AG08396 (cell line): ENCODE measurements at places on chromosomes 6 and 20.
A peak's percentile ranks its signal among the peaks of the same experiment; 100 is the strongest.

DNA sequence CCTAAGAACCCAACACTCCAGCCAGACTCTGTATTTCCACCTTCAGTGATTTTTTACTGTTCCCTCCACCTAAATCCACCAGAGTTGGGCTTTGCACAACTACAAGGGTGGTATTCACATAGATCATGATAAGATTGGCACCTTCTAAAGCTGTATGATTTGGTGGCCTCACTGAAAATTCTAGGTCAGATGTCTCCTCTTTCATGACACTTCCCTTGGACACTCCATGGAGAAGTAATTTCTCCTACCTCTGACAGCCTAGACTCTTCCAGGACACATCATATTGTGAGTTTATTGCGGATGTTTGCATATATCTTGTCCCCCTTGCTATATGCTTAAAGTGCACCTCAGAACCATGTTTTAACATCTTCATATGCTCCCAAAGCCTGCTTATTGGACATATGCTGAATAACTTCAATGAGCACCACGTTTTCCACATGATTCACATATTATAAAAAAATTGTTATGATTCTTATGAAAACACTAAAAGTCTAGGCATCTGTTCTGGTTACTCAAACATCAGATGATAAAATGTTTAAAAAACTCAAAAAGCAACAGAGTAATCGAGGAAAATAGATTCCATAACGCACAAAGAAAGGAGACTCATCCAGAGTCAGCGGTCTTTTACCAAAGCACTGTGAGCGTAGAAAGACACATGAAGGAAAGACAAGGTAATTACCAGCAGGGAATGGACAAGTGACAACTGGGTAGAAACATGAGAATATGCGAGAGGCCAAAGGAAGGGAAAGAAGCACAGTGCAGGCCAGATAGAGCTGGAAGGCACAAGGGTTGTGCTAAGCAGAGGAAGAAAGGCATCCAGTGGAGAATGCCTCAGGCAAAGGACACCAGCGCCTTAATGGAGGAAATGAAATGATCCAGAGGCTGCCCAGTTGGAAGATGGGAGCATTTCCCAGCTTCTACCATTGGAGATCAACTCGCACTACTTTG, 46.5 kb downstream of the KIF16B start:
- DNase-seq: no peak

- DNase-seq: no peak
Observed at GRCh38 chr20:57526885-57527460, 2.0 kb upstream of the CTCFL start.

- no peak for DNase-seq
Observed at GRCh38 chr20:22522701-22523100, 61.7 kb downstream of the FOXA2 start.

- no peak for DNase-seq
Observed at GRCh38 chr6:160765412-160765811, 63.4 kb downstream of the PLG start.

DNA sequence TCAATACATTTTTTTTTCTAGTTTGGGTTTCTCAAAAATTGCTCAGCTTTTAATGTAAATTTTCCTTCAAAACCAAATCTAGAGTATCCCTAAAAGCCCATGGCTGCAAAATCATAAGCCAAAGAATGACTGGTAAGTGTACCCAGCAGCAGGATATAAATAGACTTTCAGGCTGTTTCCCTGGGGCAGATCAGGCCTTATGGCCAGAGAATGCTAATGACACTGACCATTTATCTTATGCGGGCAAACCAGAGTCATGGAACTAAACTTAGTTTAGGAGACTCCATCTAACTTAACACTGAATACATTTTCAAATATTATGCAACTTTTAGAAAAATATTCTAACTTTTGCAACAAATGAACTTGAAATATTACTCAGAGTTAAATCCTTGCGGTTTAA, 7.4 kb downstream of the OSER1 start:
- DNase-seq: no peak

DNA sequence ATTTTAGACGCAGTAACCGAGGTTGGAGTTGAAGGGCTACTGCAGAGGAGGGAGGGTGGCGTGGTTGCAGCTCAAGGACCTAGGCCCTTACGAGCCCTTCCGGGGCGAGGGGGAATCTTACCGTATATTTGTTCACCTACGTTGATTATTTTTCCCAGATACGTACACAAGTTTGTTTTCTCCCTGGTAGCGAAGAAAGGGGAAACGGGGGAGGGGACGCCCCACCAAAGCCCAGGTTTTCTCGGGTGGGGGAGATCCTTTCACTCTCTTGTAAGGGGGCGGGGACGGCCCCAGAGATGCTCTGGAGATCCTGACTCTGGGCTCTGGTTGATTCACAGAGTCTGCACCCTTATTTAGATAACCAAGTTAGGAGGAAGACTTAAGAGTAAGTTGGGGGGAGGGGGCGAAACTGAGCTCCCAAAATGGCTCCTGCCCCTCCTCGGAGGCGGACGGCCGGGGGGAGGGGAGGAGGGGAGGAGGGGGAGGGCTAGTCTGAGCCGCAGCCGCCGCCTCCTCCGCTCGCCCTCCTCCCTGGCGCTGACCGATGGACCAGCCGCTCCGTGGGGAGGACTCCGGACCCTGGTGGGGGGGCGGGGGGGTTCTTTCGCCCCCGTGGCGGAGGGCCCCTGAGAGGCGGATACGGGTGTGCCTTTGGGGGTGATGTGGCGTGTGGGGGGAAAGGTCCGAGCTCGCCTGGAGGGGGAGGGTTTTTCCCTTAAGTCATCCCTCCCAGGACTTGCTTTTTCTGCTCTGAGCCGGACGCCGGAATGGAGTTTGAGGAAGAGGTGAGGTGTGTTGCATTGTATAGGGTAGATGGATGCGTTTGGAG, 2.2 kb downstream of the BRD2 start:
- DNase-seq: peak; percentile 81

DNA sequence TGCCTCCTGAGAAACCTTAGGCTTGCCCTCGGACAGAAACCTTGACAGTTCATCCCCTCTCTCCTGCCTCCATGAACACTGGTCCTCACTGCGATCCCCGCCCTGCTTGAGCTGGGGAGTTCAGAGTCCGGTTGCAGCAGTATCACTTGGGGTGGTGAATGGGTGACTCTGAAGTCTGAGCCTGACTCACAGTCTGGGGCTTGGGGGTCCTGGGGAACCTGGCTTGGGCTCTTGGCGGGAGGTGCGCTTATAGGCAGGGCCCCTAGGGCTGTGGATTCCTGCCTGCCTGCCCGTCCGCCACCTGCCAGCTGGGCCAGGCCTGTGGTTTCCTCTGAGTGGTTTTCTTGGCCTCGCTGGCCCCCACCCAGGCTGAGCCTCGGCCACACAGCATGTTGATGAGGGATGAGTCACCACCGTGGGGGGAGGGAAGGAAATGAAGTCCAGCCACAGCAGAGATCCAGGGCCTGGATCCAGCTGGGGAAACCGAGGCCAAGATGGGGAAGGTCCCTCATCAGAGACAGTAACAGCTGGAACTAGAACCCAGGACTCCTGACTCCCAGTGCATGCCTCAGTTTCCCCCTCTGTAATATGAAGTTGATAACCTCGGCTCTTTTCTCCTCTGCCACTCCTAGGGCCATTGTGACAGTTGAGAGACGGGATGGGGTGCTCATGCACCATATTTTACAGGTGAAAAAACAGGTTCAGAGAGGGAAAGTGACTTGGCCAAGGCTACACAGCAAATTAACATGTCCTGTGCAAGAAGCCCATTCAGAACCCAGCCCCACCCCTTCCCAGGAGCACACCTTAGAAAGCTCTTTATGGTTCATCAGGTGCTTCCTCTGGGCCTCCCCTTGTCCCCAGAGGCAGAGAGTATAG, 9.2 kb downstream of the FOXS1 start:
- peak; percentile 92 for DNase-seq

DNA sequence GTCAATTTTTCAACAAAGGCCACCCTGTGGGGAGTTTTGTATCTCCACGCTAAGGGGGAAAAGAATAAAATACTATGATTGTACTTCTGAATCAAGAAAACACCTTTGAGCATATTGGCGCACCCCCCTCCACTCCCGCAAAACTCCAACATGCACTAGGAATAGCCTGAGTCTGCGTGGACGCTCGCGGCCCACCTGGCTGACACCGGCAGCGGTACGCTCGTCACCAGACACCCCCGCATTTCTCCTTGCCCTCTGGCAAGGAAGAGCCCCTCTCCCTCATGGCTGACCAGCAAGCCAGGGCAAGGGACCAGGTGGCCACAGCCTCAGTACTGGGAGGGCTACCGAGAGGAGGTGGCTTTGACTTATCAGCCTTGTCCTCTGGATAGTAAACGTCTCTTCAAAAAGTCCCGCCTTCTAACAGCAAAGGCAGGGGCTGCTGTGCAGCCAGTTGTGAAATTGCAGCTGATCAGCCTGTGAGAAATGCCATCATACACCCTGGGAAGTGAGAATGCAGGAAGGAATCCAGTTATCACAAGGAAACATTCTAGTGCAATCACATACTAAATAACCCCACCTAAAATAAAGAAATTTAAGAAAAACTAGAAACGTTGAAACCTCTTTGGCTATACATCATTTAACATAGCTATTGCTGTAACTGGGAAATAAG, 84.2 kb downstream of the HUS1B start:
- DNase-seq: no peak

DNA sequence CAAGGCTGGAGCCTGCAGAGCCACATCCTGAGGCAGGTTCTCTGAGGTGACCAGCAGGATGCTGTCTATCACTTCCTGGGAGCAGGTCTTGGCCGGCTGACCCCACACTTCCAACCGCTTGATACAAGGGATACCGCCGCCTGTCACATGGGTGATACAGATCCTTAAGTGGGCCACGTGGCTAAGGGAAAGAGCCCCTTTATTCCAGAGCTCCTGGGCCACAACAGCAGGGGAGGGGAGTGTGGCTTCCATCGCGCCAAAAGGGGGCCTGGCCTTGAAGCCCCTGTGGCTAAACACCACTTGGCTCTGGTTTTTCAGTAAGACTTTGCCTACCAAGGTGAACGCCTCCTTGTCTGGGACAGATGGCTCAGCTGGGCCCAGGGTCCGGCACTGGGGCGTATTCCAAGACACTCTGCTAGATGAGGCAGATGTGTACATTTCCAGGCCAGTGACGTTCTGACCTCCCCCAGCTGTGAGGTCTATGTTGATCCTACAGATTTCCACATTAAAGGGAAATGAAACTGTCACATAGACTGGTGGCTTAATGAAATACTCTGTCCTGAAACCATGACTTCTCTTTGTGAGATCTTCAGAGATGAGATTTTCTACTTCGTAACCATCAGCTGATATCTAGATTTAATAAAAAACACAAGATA, 37.6 kb upstream of the AVP start:
- DNase-seq: no peak

DNA sequence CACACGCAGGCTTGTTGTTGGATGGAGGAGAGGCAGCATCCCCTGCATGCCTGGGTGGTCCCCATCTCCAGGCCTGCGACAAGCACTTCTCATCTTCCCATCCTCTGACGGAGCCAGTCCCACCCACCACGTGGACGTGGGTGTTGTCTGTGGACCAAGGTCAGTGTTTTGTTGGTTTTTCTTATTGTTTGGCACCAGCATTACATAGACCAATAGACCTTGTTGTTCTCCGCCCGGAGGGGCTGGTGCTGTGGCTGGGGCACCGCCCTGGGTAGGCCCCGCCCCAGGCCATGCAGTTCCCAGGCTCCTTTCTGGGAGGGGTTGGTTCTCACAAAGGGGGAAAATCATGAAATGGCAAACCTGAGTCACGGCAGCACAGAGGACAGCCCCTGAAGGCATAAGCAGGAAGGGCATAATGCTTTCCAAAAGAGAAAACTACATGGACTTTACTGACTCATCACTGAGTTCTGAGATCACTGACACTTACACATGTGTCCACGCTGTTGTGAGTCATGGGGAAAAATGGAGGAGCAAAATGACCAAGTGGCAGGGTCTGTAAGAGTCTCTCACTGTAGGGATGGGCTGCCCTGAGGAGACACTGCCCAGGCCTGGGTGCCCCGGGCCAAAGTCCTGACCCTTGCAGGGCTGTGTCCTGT, 90.8 kb downstream of the THBS2 start:
- DNase-seq: peak; percentile 96

GRCh38 chr20:64257107-64257757, 1.7 kb downstream of the PCMTD2 start:
- DNase-seq: no peak

GRCh38 chr6:24907919-24908649, 27.7 kb downstream of the RIPOR2 start:
- no peak for DNase-seq

DNA sequence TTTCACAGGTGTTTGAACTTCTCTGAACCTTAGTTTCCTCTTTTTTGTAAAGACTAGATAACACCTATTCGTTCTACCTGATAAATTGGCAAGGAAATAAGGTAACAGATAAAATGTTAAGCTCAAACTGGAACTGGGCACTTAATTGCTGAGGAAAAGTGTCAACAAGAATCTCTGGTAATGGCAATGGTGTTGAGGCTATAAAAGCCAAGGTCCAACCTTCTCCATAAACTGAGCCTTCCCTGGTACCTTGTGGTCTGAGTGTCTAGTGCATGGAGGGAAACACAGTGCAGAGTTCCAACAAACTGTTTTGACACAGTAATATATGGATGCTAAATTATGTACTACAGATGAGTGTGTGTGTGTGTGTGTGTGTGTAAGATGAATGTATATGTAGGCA, 33.4 kb upstream of the GSTA4 start:
- DNase-seq: no peak

- DNase-seq: no peak
Observed at GRCh38 chr6:161351858-161352257, 78.0 kb upstream of the AGPAT4 start.

DNA sequence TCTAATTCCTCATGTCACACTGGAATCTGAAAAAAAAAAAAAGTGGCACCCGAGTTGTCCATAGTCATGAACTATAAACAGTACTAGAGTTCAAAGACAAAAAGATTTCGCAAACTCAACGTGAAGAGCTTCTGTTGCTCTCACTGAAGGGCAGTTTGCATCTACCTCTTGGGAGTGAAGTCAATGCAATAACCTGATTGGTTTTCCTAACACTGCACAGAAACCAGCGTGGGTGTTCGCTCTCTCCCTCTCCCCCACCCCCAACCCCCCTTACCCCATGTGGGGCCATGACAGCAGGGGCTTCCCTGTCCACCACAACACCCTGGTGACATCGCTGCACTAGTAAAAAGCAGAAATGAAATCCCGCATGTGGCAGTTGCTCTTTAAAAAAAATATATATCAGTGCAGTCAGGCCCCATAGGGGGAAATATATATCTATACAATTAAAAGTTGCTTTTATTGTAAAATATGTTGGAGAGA, 66.9 kb downstream of the GMPR start:
- DNase-seq: no peak

DNA sequence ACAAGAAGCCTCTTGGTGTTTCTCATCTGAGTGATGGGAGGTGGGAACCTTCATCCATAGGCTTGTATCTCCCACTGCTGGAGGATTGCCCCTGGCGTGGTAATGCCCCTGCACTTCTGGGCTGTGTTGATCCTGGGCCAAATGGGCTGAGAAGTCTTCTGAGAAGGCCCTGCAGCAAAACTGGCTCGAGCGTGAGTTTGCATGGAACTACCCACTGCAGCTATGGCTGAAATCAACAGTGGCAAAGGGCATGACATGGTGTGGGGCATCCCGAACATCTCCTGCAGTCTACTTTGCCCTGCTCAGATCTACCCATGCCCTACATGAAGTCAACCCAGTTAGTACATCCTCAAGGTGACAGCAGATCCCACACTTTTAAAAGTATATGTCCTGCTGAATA, 130.6 kb downstream of the NRN1 start:
- no peak for DNase-seq

- DNase-seq: no peak
Observed at GRCh38 chr20:59069026-59069425, 26.4 kb upstream of the PRELID3B start.
